ENCODE measurements at places on chromosomes 13 and 19.
A peak's percentile ranks its signal among the peaks of the same experiment; 100 is the strongest.

DNA sequence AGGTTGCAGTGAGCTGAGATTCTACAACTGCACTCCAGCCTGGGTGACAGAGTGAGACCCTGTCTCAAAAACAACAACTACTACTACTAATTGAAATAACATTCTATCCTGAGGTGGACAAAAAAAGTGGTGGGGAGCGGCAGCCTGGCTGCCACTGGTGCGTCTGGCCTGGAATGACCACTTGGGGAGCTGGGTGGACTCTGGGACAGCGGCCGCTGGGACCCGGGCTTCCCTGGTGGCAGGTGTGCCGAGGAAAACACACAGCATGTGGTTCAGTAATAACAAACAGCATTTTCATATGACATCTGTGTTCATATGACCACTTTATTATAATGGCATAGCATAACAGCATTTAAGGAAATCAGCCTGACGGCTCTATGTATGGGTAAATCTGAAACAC lies 33.9 kb downstream of the TFDP1 start:
- no peak for DNase-seq

GRCh38 chr13:85148009-85148408 lies 651.2 kb downstream of the SLITRK6 start:
- no peak for DNase-seq

DNA sequence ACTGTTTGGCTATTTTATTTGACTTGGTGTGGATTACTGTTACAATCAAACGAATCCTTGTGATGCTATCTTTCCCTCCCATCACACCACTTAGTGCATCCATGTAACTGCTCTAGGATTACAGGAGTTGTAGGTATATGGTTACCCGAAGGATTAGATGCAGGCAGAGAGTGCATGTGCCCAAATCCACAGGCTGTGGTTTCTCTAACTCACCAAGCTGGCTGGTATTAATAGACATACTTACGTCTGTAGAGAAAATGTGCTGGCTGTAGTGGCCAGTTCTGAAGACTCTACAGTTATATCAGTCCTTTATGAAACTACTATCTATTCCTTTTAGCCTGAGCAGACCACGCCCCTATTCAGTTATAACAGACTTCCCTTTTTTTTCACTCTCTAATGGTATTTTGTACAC lies 1.1 kb upstream of the HMGB1 start:
- DNase-seq: peak; percentile 78

- no peak for DNase-seq
Observed at GRCh38 chr13:34431827-34432581, 510.1 kb upstream of the NBEA start.

DNA sequence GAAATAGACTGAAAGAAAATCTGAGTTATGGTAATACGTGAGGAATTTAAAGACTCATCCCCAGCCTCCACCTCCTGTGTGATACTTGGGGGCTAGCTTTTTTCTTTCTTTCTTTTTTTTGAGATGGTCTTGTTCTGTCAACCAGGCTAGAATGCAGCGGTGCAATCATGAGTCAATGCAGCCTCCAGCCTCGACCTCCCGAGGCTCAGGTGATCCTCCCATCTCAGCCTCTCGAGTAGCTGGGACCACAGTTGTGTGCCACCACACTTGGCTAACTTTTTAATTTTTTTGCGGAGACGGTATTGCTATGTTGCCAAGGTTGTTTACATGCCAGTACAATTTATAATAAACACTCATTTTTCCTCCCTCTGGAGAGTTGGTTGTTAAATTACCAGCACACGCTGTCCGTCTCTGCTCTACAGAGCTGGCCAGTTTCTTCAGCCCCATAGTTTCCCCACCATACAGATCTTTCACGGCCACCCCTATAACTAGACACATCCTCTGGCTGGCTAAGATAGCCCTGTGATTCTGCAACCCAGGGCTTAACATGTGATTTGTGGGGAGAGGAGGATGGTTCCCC lies 4.8 kb downstream of the TNFSF9 start:
- no peak for DNase-seq

DNA sequence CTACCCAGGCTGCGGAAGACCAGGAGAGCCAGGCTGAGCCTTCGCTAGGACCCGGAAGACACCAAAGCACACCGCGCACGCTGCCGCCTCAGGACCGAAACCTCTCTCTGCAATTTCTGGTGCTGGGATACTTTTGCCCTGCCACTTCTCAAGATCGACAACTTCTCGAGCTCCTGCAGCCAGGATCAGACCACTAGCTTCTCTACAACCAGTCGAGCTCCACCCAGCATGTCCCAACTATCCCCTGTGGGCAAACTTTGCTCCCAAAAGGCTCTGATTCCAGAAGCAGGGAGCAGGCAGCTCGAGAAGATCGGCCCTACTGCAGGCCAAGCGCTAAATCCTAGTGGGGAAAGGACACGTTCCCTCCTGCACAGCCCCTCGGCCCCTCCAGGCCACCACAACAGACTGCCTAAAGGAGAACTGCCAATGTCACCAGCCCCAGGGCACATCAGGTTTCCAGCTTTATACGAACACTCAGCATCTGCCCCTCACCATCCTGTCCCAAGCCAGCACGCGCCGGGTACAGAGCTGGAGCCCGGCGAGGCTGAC lies 979 bp downstream of the AKAP8 start:
- DNase-seq: peak; percentile 77

GRCh38 chr13:82749551-82749950 lies 1132.7 kb downstream of the SLITRK1 start:
- no peak for DNase-seq

- DNase-seq: no peak
Observed at GRCh38 chr13:103134271-103134670, 68.1 kb upstream of the SLC10A2 start.

DNA sequence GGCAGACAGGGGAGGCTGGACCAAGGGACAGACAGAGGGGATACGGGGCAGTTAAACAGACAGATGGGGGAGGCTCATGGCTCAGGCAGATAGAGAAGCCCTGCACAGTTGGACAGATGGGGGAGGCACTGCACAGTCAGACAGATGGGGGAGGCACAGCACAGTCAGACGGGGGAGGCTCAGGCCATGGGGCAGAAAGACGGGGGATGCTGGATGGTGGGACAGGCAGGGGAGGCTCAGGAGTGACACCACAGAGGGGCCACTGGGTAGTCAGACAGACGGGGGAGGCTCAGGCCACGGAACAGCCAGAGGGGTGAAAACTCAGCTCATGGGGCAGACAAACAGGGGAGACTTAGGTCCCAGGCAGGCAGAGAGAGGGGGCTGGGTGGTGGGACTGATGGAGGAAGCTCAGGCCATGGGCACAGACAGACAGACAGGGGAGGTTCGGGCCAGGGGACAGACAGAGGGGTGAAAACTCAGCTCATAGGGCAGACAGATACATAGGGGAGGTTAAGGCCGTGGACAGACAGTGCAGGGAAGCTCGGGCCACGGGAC lies 886 bp downstream of the MFSD12 start:
- peak; percentile 20 for DNase-seq

DNA sequence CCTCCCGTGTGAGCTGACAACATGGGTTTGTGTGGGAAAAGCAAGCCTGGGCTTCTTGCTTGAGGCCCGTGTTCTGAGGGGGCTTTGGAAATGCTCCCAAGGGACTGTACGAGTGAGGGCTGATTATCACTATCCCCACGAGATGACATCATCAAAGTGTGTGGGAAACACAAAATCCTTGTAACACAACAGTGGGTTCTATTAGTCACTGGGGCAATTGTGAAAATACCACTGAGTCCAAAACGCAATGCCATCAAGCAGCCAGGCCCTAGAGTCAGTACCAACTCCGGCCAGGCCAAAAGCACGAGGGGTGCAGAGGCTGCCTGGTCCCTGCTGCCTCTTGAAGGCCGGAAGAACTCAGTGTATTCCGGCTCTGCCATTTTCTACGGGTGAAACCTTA lies 29.6 kb downstream of the CAPS start:
- DNase-seq: no peak

- no peak for DNase-seq
Observed at GRCh38 chr13:41909506-41909905, 51.4 kb downstream of the VWA8 start.

GRCh38 chr13:97441368-97441767 lies 7.4 kb downstream of the RAP2A start:
- no peak for DNase-seq

GRCh38 chr13:71864094-71864985 lies 2.7 kb downstream of the DACH1 start:
- no peak for DNase-seq

DNA sequence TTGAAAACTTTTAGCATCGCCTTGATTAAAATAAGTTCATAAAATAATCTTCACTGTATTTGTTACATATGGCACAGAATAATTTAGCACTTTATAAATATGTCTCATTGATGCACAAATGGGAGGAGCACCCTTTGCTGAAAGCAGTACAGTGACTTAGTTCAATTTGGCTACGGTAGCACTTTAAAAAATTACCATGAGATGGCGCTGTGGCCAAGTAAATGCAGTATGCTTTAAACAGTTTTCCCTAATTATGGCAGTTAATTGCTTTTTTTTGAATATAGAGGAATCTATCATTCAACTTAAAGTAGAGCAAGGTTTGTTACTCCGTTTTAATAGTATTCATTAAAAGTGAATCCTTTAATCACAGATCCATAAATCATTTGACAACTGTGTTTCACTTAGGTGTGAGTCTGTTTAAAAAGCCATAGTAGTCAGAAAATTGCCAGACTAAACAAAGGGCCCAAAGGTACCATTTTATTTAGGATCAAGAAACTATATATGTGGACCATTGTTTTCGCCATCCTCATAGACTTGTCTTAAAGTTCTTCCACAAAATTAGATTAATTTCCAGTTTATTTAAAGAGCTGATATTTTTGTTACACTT lies 34.7 kb upstream of the ESD start:
- peak; percentile 71 for DNase-seq

DNA sequence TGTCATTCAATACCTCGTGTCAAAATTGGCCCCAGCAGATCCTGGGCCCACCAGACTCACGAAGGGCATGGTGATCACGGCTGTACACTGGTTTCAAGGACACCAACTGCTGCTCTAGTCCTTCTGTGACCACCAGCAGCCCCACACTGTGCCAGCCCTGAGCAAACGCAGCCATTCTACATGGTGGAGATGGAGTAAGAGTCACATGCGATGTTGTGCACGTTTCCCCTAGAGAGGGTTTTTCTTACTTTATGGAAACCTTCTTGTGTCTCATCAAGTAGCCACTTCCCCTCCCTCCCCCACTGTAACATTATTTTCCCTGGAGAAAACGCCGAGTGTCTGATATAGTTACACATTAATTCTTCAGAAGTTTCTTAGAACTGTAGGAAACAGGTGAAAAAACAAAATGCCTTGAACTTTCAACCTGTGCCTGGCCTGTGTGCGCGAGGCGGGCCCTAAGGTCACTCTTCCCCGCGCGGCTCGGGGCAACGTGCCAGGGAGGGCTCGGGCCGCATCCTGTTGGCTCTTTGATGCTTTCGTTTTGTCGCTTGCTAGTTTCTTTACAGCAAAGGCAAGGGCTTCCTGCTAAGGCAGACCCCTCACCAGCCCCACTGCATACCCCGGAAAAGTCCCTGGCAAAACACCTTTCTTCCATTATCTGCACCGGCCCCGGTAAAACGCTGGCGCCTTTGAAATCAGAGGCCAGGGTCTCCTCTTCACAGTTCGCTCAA lies 44.6 kb downstream of the GGACT start:
- DNase-seq: no peak

DNA sequence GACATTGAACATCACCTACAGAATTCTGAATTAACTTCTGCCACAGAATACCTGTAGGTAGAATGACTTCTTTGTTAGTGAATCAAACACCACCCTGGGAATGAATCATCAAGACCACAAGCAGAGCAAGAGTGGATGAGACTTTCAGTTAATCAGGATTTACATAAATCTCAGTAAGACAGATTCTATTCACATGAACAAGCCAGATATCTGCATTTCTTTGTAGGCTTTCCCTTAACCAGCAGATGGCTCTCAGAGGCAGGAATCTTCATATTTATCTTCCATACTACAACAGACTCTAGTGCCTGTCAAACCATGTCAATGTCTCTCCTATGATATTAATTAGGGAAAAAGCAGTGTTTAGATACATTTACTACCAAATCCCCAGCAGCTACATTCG lies 412.1 kb downstream of the KLF12 start:
- DNase-seq: peak; percentile 34

- DNase-seq: no peak
Observed at GRCh38 chr19:12913011-12913561, 6.0 kb downstream of the SYCE2 start.

- no peak for DNase-seq
Observed at GRCh38 chr19:38274739-38275138, 10.4 kb downstream of the SPINT2 start.

GRCh38 chr19:17394891-17395415 lies 957 bp upstream of the CCDC194 start:
- no peak for DNase-seq

DNA sequence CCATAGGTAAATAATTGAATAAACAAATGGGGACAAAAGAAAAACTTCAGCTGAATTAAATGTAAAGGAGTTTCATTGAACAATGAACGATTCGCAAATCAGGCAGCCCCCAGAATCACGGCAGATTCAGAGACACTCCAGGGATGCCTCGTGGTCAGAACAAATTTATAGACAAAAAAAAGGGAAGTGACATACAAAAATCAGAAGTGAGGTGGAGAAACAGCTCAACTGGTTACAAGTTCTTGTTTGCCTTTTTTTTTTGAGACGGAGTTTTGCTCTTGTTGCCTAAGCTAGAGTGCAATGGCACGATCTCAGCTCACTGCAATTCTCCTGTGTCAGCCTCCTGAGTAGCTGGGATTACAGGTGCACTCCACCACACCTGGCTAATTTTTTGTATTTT lies 5.7 kb downstream of the ZNF566 start:
- DNase-seq: no peak

DNA sequence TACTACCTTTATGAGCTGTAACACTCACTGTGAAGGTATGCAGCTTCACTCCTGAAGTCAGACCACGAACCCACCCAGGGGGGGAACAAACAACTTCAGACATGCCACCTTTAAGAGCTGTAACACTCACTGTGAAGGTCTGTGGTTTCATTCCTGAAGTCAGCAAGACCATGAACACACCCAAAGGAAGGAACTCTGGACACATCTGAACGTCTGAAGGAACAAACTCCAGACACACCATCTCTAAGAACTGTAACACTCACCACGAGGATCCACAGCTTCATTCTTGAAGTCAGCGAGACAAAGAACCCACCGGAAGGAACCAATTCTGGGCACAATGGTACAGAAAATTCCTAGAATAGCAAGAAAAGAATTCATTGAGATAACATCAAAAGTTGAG lies 1796.5 kb upstream of the MIR17HG start:
- no peak for DNase-seq

- DNase-seq: no peak
Observed at GRCh38 chr13:24678151-24678550, 2.1 kb upstream of the ATP12A start.

DNA sequence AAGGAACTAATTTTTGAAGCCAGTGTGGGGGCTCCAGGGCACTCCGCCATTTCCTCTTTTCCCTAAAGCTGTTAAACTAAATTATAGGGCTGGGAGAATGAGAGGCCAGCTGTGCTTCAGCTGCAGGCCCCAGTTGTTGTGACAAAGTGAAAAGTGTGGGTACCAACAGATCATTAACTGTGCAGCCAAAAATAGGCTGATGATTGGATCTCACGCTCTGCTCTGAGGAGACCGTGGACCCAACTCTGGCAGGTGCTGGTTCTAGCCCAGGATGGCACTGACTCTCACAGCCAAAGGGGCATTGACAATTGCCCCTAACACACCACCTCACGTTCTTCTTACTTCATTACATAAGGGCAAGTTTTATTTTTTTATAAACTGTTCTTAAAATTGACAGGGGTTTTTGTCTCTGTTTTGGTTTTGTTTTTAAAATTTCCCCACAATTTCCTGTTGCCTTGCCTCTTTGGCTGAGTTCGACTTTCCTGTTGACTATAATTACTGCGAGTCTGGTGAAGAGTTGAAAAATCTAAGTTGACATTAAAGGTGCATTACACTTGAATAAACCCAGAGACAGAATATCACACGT lies 391.0 kb downstream of the FGF9 start:
- DNase-seq: no peak
